ENCODE measurements at places on chromosomes 11 and 22.

DNA sequence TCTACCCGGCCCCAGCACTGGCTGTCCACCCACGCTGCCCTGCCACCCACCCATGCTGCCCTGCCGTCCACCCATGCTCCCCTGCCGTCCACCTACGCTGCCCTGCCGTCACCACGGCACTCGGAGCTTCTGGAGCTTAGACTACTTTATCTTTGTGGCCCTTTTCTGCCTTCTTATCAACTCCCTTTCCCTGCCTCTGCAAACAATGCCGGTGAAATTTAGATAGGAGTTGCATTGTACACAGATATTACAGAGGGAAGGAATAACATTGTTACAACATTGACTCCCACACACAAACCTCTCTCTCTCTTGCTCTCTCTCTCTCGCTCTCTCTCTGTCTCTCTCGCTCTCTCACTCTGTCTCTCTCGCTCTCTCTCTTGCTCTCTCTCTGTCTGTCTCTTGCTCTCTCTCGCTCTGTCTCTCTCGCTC, 33.7 kb upstream of the BRSK2 start:
- DNase-seq: no peak

DNA sequence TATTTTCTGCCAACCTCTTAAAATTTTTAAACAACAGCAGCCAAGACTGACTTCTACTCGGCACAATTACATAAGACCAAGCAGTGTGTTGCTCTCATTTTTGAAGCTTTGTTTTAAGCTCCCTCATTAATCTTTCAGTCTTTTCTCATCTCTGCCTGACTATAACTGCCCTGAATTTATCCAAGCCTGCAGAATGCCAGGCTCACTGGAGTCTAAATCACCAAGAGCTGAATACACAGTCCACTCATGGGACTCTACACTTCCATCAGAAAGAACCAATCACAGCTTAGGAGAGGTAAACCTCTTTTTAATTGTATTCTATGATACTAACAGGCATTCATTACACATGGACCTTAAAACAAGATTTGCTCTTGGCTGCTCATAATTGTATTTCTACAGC, 178.7 kb downstream of the CADM1 start:
- no peak for DNase-seq

- DNase-seq: no peak
Measured at GRCh38 chr11:95192717-95193116, 38.3 kb downstream of the SESN3 start.

DNA sequence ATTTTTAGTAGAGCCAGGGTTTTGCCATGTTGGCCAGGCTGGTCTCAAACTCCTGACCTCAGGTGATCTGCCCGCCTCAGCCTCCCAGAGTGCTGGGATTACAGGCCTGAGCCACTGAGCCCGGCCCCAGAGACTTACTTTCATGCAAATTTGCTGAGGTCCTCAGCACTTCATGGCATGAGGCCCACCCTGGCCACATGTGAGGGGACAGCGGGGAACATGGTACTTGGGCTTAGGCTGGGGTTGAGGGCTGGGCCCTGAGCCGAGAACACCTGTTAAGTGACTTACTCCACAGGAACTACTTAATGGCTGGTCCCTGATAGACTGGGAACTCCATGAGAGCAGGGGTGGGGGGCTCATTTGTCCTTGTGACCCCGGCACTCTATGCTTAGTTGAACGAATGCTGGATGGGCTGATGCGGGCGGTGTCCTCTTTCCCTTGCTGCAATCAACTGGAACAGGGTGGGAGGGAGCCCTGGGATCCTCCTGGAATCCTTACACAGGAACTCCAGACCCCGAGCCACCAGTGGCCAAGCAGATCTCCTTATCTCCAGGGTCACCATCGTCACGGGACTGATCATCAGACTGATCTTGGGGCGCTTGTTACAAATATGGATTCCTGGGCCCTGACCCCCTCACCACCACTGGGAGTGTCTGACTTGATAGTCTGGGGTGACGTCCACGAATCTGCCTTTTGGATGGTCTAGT, 1.0 kb downstream of the VSIG10L2 start:
- DNase-seq: no peak

DNA sequence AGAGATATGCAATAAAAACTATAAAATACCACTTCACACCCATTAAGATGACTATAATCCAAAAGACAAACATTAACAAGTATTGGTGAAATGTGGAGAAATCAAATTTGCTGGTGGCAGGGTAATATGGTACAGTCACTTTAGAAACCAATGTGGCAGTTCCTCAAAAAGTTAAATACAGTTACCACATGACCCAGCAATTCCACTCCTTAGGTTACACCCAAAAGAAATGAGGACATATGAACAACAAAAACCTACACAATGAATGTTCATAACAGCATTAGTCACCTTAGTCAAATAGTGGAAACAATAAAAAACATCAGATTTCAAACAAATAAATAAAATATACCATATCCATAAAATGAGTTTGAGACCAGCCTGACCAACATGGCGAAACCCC, 52.6 kb downstream of the RDX start:
- DNase-seq: no peak

DNA sequence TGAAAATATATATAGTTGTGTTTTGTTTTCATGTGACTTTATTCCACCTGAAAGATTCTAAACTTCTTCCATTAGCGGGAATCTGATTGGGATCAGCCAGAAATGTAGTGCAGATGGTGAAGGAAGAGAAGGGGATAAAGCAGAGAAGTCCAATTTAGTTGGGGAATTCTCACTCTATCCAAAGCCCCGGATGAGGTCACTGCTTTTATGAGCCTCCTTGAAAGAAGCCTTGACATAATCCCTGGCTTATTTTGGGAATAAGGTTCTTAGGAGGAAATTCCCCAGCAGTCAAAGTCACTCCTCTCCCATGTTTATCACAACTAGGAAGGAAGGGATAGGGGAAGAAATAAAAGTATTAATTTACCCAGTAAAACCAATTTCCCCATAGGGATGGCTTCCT, 41.1 kb downstream of the OSBP start:
- DNase-seq: no peak

DNA sequence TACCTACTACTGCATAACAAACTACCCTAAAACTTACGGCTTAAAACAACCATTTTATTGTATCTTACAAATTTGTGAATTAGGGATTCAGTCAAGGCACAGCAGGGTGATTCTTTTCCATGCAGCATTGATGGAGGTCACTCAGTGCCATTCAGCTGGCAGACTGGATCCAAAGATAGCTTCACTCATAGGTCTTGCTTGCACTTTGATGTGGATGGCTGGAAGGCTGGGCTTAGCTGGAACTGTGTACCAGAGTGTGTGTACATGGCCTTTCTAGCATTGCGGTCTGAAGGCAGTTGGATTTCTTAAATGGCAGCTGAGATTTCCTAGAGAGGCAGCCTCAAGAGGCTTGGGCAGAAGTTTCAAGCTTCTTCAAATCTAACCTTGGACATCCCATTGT, 25.0 kb downstream of the YAP1 start:
- DNase-seq: no peak

DNA sequence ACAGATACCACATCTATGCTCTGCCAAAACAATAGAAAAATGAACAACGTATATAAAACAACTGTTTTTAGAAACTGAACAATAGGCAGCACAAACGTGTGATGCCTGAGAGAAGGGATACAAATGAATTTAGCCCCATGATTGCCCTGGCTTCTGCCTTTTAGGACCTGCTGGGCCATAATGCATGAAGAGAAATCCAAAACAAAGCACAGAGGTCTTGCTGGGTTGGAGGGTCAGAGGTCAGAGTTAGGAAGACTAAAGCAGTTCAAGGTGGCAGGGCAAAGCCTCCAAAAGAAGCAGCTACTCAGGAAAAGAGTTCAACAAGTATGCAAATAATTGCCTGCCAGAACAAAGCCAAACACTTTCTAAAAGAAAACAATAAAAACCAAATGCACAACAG, 138.5 kb downstream of the TTC28 start:
- DNase-seq: no peak

- no peak for DNase-seq
Measured at GRCh38 chr11:71914617-71915189, 13.7 kb downstream of the XNDC1N start.

All from nephron progenitor cell (in vitro differentiated cells).